ENCODE measurements at places on chromosomes 5 and 9.

- DNase-seq, result no peak
Measured at GRCh38 chr9:14345354-14346230, 31.7 kb upstream of the NFIB start.

GRCh38 chr9:2725126-2725525, 7.8 kb downstream of the KCNV2 start:
- DNase-seq, result no peak

GRCh38 chr5:35337340-35338156, 107.3 kb upstream of the PRLR start:
- DNase-seq, result no peak

DNA sequence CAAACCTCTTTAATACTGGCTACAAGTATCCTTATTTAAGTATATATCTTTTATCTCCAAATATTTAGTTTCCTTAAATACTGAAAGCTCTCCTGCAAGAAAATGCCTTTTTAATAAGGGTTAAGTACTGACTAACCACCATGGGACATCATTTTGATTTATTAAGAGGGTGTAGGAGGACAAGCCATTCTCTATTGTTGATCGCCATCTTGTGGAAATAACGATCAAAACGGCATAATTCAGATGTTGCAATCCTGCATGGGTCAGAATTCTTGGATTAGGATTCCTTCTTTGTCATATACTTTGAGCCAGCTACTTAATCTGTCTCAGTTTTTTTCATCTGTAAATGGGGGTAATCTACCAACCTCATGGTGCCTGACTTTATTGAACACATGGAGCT, 28.7 kb upstream of the C5orf46 start:
- no peak for DNase-seq

DNA sequence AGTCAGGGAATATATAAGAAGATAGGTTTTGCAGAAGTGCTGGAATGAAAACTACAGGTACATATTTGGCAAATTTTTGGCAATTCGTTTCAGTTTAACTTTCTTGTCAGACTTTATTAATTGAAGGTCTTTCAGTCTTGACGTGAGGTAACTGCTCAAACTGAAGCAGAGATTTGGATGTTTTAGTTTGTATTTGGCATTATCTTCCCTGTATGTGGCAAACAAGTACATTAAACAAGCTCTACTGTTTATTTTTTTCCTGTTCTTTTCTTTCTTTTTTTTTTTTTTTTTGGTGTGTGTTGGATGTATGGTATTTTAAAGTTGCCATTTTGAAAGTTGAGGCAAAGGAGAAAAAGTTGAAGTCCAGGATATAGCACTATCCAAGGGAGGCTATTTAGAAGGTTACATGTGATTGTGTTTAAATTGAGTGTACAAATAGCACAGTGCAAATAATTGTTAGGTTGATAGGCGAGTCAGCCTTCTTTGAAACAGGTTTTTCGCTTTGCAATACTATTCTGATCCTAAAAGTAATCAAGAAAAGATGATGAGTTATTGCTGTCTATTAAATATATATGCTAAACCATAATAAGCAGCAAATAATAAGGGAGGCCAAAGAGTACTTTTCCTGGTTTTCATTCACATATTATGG, 2.2 kb downstream of the PBX3 start:
- DNase-seq, result no peak
